ENCODE measurements at places on chromosomes 7 and 10.

GRCh38 chr7:26662646-26663045, 201.7 kb downstream of the SKAP2 start:
- no peak for DNase-seq

GRCh38 chr10:31721096-31721495, 207.5 kb downstream of the ARHGAP12 start:
- DNase-seq: no peak

- DNase-seq: no peak
Observed at GRCh38 chr10:109996225-109996624, 11.6 kb upstream of the ADD3 start.

- DNase-seq: no peak
Observed at GRCh38 chr10:3412071-3412582, 239.5 kb upstream of the PITRM1 start.

- DNase-seq: no peak
Observed at GRCh38 chr7:93148144-93148543, at the start of gene SAMD9L. TSS of gene SAMD9L (minus strand) at chr7:93148385. CDS start at chr7:93135971, 12,414 bp downstream.

- no peak for DNase-seq
Observed at GRCh38 chr10:120424198-120424464, 32.9 kb upstream of the PLPP4 start.

GRCh38 chr7:137820677-137821420, 25.9 kb downstream of the DGKI start:
- peak; percentile 6 for DNase-seq

DNA sequence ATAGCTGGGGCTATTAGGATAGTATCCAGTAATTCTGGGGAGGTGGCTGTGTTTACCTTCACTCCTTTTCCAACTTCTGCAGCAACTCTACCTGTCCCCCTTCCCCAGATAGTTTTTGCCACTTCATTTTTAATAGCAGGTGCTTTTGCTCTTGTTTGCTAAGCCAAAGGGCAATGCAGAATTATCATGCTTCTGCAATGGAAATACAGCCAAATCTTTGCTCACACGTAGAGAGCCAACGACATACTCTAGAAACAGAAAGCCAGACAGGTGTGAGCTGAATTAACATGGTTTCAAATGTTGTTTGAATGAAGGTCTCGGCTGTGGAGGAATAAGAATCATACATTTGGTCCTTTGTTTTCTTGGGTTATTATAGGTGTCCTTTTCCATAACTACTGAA, 14.4 kb downstream of the PLEKHS1 start:
- no peak for DNase-seq

DNA sequence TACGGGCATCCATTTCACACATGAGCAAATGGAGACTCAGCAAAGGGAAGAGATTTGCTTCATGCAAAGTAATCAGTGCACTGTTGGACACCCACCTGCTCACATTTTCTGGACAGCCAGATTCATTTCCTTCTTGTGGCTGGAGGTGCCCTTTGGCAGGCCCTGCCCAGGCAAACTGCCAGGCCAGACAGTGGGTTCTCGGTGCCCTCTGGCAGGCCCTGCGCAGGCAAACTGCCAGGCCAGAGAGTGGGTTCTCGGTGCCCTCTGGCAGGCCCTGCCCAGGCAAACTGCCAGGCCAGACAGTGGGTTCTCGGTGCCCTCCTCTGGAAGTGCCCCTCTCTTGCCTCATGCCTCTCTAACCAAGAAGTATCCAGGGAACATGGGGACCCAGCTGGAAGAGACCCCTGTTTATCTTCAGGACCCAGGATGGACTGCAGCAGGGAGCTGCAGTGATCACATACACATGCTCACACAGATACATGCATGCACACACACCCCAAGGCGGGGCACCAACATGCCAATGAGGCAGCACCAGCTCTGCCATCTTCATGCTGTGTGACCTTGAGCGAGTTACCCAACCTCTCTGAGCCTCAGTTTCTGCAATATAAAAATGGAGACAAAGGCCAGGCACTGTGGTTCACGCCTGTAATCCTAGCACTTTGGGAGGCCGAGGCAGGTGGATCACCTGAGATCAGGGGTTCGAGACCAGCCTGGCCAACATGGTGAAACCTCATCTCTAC, 67.1 kb downstream of the OAT start:
- no peak for DNase-seq

DNA sequence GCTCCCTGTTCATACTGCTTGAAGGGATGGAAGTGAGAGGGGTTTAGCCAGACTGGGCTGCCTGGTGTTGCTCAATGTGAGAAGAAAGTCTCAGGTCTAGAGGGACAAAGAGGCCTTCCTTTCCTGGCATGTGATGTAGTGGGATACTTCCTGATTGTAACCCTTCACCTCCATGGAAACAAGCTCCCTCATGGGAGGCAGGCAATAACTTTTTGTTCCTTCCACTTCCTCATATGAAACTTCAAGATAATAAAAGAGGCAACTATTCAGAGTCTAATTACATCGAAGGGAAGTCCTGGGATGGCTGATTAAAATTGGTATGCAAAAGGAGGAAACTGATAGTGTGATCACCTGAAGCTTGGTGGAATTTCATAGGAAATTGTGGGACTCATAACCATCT, 84.1 kb upstream of the ETV1 start:
- DNase-seq: no peak

GRCh38 chr10:84244651-84245270, at the start of gene RGR:
TSS of gene RGR (plus strand) at chr10:84245053. CDS start at chr10:84245091, 38 bp downstream.
- DNase-seq: no peak

- no peak for DNase-seq
Observed at GRCh38 chr10:75544386-75544785, 113.0 kb downstream of the LRMDA start.

DNA sequence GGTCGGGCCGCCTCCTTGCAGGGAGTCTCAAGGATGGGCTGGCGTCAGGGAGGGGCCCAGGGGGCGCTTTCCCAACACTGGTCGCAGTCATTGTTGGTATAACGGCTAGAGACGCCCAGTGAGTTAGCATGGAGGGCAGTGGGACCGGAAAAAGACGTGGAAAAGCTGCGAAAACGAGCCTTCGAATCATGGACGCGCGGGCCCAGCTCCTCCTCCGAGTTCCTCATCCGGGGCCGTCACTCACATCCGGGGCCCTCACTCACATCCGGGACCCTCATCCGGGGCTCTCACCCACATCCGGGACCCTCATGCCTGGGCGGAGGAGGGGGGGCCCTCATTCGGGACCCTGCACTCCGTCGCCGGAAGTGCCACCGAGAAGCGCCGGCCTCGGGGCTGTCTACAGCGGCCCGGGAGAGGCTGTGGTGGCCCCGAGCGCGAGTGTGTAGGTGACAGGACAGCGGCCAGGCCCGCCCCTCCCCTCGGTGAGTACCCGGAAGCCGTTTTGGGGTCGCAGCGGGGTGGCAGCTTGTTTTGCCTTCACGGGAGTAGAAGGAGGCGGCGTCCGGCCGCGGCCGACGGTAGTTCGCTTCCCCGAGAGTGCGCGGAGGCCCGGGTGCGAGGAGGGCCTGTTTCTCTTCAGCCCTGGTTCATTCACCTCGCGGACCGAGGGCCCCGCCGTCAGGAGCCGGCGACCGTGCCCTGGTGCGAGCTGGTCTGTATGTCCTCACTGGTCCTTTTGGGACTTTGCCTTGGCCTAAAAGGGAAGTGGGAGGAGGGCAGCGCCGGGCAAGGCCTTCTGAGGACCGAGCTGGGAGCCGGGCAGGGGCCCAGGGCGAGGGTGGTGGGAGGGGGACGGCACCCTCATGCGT, at the start of gene ZNF655:
Gene ZNF655, plus strand, starts transcription at position 337 of the 869 bp plus-strand sequence. CDS start 1,918 bp downstream, outside the sequence.
- DNase-seq: peak; percentile 87

- DNase-seq: peak; percentile 79
Observed at GRCh38 chr10:104328896-104329710, 9.2 kb downstream of the ITPRIP start.

DNA sequence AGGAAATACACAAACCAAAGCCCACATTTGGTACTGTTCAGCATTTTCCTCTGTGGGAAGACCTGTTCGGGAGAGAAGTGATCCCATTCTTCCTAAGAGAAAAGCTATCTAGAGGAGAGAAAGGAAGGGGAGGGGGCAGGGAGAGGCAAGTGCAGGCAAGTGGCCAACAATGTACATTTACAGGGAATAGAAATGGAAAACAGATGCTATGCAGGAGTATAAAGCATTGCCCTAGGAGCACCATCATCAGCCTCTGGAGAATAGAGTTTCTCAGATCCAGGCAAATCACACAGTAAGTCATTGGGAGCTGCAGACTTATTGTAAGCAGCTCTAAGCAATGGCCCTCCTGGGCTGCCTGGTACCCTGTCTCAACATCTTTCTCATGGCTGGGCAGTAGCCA, 424.4 kb upstream of the AUTS2 start:
- DNase-seq: no peak

- no peak for DNase-seq
Observed at GRCh38 chr7:109049366-109049765, 479.7 kb downstream of the DNAJB9 start.

DNA sequence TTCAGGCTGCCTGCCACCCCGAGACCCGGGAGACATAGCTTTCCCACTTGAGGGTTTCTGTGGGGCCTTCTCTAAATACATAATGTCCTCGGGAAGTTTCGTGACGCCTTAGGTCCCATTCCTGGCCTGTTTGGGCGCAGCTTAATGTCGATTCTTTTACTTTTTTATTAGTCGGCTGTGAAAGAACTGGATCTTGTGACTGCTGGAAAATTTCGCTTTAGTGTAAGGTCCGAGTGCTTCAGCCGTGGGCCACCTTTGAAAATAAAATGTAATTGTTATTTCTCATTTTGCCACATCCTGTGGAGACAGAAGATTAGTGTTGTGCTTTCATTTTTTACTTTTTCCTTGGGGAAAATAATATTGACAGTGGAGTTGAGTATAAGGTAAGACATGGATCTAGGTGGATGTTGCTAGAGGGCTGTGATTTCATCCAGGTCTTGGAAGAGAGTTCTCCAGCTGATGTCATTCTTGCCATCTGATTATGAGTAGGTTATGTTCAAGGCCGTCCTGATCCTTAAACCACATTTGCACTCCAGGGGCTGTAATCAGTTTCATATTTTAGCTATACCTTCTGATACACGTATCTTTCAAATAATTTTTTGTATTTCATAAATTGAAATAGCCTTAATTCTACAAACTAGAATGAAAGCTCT, 830 bp downstream of the RAB18 start:
- DNase-seq: no peak

DNA sequence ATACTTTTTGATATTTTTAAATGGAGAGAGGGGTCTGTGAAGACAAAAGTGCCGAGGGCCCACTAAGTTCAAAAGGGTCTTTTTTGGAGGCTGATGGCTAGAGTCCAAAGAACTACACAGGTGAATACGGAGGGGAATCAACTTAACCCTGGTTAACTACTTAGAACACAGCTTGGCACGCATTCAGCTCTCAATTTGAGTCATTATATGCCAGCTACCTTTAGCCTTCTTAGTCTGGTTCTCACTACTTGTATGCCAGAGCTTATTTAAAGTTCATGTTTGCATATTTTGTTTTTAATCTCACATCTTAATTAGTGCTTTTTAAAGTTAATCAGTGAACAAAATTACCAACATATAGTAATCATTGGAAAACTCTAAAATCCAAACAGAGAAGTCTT, 80.8 kb downstream of the VWDE start:
- no peak for DNase-seq

DNA sequence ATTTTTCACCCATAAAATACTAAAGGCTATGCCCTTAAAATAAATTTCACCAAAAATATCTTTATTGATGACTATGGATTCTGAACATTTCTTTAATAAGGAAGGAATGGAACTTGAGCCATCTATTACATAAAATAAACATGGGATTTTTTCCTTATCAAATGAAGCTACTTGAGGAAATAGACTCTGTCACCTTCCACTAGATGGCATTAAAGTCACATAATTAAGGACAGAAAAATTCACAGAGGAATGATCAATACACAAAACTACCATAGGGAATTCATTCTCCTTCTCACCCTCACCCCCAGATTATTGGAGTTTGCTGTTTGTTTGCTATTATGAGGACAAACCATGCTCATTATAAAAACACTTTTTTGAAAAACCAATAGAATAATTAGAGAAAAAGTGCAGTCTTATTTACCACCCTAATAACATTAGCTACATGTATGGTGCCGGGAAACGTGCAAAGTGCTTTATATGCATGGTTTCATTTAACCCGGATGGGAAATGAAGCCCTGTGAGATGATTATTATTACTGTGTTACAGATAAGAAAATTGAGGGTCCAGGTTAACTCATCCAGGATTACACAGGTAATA, 21.1 kb upstream of the FOXI2 start:
- DNase-seq: no peak

DNA sequence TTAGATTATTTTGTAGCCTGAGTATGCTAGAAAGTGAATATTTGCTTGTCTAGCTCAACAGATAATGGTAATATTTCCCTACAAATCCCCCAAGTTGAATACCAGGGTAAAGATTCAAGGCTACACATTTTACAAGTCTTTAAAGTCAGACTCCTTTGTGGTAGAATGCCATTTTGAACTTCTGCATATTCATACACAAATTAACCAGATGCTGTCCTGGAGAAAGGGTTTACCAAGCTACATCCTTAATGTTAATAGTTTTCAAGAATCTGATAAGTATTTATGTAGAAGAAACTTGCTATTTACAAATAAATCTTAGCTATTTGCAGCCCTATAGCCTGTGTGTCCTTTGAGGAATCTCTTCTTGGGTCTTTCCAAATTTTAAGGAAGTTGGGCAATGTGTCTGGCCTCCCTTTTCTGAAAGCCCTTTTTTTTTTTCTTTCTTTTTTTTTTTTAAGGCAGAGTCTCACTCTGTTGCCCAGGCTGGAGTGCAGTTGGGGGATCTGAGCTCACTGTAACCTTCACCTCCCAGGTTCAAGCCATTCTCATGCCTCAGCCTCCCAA, 82.6 kb downstream of the CPEB3 start:
- no peak for DNase-seq

GRCh38 chr7:137980308-137980707, 21.6 kb downstream of the CREB3L2 start:
- DNase-seq: no peak

GRCh38 chr10:13661256-13661655, 74.5 kb downstream of the PRPF18 start:
- DNase-seq: no peak
